Stimulated activated CD8-positive, alpha-beta memory T cell treated with anti-CD3 and anti-CD28 coated beads, Interleukin-7, amount 100 ng/mL, for 1 hour (primary cell): ENCODE measurements at places on chromosomes 7 and 10.

DNA sequence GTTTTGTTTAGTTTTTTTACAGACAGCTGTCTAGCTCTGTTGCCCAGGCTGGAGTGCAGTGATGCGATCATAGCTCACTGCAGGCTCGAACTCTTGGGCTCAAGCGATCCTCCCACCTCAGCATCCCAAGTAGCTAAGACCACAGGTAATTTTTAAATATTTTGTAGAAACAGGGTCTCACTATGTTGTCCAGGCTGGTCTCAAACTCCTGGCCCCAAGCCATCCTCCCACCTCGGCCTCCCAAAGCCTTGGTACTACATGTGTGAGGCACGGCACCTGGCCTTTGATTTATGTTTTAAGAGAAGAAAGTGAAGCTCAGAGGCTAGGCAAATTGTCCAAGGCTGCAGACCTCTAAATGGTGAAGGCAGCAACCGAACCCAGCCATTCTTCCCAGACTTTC, 98.6 kb upstream of the SVIL start:
- no peak for DNase-seq

- no peak for DNase-seq
Measured at GRCh38 chr10:104045151-104046089, 40.3 kb downstream of the COL17A1 start.

- no peak for DNase-seq
Measured at GRCh38 chr7:112997831-112998230, 88.8 kb downstream of the GPR85 start.

GRCh38 chr10:14474656-14475055, 143.9 kb upstream of the FRMD4A start:
- DNase-seq, result no peak

DNA sequence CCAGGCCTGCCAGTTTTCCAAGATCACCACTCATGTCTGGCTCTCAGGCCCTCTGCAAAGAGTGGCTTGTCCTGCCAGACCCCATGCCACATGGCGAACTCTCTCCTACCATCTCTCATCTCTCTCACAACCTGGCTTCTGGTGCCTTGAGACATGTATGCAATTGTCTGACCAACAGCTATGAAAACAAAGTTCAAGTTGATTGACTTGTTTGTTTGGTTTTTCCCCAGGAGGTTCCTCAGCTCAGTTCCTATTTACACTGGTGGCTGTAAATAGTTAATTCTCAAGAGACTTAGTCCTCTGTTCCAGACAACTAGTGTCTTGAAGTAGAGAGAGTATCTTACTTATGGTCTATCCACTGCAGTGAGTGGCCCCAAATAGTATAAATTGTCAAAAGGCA, 131.8 kb downstream of the SNX10 start:
- no peak for DNase-seq

DNA sequence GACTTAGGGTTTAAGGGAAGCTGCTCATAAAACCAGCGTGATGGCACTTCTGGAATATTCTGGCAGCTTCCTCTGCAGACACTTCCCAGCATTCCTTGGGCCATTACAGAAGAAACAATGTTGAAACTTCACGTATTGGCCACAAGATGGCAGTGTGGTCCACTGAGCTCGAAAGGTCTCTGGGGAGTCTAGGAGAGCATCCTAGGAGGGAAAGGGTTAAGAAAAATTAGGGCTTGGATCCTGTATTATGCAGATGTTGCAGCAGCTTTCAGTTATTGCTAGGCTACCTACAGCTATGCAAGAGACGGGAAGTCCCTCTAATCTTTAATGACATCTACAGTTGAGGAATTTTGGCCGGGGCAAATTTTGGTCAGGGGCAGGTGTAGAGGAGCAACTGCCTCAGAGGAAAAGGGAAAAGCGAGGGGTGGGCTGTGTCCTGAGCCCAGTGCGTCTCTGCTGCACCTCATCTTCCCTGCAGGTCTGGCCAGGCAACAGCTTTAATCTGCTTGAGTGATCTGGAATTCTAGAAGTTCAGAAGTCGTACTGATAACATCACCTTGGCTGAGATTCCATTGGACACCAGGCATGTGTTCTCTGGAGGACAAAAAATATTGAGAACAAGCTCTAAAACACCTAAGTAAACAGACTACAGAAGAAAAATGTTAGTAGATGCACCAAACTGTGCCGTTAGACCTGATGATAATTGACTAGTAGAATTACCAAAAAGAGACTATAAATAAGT, 220.8 kb upstream of the PRSS58 start:
- no peak for DNase-seq

- no peak for DNase-seq
Measured at GRCh38 chr10:113450046-113450804, 102.6 kb upstream of the HABP2 start.

DNA sequence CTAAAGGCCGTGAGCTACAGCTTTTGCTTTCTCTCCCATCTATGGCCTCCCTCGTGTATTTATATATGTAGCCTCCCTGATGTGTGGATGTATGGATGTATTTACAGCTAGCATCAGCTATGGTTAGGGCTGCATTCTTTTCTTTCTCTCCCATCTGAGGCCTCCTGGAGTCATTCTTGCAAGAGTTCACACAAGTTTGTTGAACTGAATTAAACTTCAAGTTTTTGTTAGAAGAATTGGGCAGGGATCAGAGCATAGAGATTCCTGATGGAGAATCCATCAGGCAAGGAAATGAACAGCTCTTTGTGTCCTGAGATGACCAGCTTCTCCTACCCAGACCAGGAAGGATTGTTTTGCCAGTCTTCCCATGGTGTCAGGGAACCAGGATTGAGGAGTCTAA, 60.3 kb downstream of the AHCYL2 start:
- DNase-seq, result no peak

DNA sequence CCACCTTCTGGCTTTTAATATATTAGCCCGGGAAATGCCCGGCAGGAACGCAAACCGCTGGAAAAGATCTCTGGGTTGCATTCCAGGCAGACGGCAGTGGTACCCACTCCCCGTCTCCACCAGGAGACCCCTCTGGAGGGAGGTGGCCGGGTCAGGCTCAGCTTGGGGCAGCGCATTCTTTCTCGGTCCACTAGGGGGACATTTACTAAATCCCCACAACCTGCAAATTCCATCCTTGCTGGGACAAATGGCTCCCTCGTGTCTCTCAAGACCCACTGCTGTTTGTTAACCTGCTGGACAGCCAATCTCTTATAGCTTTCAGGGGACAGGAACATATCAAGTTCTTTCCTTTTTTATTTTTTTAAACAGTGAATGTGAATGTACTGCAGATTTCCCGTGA, 45.8 kb upstream of the CARD11 start:
- no peak for DNase-seq

- DNase-seq, result no peak
Measured at GRCh38 chr7:100048680-100049079, 894 bp upstream of the ZSCAN21 start.

DNA sequence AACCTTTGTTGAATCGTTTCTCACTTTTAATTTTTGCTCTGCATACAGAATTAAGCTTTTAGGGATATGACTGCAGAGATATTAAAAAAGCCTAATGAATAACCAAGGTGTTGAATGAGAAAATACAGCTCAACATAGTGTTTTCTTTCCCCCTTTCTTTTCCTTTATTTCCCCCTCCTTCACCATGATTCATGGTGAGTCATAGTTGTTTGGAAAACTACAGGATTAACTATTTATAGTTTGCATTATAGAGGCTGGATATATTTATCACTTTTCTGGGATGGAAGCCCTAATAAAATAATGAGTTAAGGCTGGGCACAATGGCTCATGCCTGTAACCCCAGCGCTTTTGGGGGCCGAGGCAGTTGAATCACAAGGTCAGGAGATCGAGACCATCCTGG, 115.0 kb downstream of the DNAJB9 start:
- DNase-seq, result no peak

DNA sequence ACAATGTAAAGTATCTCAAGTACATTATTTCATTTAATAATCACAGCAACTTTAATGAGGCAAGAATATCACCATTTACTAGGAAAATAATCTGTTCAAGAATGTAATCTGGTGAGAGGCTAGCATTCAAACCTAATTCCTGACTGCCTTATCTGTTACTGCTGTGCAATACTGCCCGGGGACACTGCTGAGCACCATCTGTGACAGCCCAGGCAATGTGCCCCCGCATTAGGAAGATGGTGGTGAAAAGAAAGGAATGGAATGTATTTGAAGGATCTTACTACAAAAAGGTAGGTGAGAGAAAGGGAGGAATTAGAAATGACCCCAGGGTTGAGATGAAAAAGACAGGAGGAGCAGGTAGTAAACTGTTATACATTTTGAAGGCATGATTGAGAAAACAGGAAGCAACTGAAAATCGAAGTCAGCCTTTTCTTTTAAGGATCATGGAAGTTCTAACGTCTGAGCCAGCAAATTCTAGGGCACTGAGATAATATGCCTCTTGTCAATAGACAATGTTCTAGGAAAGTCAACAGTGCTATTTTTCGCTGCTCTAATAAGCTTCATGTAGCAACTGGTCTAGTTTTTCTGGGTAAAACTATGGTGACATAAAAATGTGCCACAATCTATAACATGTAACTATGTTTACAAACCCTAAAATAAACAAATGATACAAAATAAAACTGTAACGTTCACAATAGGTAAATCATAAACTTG, 90.4 kb downstream of the ETV1 start:
- no peak for DNase-seq

DNA sequence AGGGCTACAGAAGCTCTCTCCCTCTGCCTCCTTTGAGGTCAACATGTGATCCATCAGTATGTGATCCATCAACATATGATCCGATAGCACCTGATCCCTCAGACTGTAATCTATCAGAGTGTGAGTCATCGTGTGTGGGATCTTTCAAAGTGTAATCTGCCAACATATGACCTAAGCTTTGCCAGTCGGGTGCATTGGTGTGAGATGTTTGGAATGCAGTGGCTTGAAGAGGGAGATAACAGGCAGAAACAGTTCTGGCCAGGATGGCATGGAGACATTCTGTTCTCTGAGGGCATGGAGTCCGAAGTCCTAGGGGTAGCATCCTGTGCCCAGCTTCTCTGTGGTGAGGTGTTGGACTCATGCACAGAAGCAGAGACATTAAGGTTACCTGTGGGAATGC, 217.7 kb upstream of the ETV1 start:
- no peak for DNase-seq

DNA sequence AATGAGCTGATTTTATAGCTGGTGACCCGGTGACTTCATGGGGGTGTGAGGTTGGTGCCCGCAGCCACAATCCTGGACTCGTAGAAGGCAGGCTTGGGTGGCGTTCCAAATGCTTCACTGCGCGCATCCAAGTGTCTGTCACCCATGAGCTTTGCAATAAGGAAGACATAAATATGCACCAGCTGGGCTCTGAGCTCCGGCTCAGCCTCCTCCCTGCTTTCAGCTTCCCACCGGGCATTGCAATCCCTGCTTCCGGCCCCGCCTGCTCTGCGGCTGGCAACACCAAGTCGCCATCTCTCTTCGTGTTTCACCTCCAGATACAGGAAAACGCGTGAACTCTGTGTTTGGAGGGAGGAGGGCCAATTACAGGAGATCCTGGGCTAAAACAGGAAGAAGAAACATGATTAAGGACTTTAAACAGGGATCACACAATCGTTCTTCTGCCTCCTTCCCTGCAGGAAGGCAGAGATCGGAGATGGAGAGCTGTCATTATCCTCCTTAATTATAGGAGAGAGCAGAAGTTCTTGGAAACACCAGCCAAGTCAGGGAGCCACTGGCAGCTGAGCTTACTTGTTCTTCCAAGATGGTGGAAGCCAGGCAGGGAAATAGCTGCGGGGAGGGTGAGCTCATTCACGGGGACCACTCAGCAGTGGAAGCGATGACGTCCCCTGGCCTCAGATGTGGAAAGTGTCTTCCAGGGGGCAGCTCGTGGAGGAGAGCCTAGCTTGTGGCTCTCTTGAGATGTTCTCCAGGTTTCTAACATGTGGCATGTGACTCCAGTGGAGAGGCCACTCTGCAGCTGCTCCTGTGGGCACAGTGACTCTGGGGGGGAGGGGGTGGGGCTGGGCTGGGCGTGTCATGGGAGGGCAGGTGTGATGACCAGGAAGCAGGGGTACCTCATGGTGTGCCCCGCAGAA, 134.9 kb downstream of the CAMK1D start:
- DNase-seq, result no peak

- no peak for DNase-seq
Measured at GRCh38 chr10:12214763-12215218, 18.8 kb downstream of the CDC123 start.

GRCh38 chr10:46292573-46293023, 5.8 kb downstream of the ANTXRL start:
- DNase-seq, result no peak

- no peak for DNase-seq
Measured at GRCh38 chr7:148083448-148083847, 507.1 kb upstream of the C7orf33 start.

DNA sequence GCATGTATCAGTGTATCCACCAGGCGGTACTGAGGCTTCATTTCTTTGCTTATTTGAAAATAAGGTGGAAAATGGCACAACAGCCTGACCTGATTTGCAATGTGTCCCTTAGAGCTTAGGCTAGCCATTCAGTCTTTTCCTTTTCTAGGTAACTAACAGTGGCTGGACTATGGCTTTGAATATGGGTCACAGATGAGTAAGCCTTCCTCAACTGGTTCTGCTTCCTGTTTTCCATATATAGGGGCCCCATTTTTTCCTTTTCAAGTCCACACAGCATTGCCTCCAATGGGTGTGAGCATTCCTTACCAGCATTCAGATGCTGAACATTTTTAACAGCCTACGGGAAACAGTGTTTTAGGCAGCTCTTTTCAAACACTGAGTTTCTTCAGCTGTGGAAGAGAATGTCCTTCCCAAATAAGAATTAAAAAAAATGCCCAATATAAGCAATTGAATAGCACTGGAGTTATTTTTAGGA, 3.9 kb upstream of the ITGB1 start:
- DNase-seq, result no peak

- no peak for DNase-seq
Measured at GRCh38 chr7:155093596-155093995, 23.5 kb downstream of the HTR5A start.

GRCh38 chr7:137354961-137355360, 11.4 kb upstream of the PTN start:
- no peak for DNase-seq

DNA sequence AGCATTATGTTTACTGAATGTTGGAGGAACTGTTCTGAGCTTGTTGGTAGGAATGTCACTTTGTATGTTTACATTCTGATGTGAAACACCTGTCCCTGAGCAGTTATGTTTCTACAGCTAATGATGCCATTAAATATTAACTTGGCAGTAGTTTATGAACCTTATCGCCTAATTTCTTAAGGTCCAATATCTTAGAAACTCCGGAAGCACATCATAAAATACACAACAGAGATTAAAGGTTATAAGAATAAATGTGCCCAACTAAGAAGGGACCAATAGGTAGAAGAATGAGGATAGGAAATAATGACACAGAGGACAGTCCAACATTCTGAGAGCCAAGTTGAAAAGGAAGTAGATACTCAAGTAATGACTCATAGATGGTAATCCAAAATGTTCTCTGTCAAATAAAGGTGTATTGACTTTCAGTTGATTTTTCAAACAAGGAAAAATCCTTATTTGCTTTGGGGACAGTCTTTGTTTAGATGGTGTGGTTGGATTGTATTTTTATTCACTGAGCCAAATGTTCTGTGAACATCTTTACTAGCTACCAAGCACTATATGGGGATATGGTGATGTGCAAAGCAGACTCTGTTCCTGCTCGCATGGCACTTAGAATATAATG, 31.9 kb downstream of the LCOR start:
- no peak for DNase-seq
